ENCODE measurements at places on chromosomes 4 and X.

- DNase-seq = no peak
These were observed 15.3 kb upstream of the HPGD start for GRCh38 chr4:174537634-174538033.

DNA sequence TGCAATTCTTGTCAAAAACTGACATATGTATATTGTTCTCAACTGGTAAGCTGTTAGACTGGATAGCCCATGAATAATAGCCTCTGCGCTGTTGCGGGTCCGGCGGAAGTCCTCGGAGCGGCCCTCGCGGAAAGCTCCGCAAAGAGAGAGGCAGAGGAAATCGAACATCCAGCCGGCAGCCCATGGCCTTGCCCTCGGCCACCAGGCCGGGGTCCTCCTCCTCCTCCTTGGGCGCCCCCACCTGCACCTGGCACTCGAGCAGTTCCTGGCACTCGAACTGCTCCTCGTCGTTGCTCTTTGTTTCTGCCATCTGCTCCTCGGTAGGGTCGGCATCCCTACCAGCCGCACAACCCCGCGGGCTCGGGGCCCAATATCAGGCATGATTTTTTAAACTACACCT lies 1176.3 kb downstream of the PCDH18 start:
- DNase-seq = no peak

- DNase-seq = no peak
These were observed 39.4 kb upstream of the EFHC2 start for GRCh38 chrX:44382871-44383270.

GRCh38 chrX:107825698-107826237 lies at the start of gene MID2:
Gene MID2, plus strand, starts transcription at chrX:107825866. Its CDS starts 561 bp downstream, at chrX:107826427.
- DNase-seq = peak; percentile 59

GRCh38 chr4:87853108-87853507 lies 20.3 kb downstream of the MEPE start:
- DNase-seq = peak; percentile 50

DNA sequence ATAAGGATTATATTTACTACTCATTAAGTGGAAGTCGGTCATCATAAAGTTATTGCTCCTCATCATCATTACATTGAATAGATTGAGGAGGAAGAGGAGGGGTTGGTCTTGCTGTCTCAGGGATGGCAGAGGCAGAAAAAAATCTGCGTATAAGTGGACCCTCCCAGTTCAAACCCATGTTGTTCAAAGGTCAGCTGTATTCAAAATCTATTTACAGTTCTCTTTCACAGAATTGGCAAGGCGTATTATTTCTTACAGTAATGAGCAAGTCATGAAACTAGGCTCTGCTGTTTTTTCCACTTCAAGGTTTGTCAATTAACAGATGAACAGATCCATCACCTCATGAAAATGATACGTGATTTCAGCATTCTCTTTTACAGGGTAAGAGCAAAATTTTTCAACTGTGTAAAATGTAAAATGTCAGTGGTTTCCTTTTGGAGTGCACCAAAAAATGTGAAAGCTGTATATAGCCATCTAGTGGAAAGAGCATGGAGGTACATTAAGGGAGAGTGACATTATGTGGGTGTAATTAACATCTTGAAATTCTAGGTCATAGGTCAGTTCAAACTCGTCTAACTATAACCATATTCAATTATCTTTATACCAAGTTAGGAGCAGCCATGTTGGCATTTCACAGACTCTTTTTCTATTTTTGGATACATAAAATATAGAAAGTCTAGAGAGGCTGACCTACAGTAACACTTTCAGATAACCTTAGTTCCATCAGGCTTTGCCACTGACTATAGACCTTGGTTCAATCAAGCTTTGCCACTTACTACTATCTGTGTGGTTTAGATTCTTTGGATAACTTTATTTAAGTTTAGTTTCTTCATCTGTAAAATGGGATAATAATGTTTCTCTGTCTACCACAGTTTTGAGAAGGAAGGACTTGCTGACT lies 30.1 kb downstream of the NEIL3 start:
- peak; percentile 16 for DNase-seq

DNA sequence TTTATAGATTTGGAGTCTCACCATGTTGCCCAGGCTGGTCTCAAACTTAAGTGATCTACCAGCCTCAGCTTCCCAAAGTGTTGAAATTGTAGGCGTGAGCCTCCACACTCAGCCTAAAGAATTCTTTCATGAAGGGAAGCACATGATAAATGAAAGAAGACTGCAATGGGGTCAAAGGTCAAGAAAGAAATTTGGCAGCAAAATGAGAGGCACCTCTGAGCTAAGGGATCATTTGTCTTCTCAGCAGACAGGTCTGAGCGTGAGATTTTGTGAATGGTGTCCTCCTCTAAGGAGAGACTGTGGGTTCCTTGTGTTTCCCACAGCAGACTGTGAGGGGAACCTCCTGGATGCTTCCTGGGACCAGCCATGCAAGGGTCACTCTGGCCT lies 57.5 kb upstream of the EGFL6 start:
- no peak for DNase-seq

GRCh38 chr4:122700178-122700725 lies 32.3 kb upstream of the BBS12 start:
- no peak for DNase-seq

DNA sequence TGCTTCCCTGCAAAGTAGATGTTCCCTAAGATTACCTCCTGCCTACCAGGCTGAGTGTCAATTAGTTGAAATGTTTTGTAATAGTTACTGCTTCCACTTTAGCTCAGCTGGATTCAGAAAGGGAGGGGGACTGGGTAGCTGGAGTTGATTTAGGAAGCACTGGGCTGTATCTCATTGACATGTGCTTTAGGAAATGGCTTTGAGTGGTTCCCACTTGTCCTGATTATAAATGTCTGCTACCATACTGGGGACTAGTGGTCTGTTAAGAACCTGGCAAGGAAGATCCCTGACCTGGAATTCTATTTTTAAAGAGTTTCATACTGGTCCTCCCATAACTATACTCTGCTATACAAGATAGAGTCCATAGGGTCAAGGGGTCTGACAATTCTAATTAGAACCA lies 363.9 kb upstream of the PPP1R2C start:
- DNase-seq = no peak

Data from renal pelvis (tissue), 12 donors.